ENCODE measurements at places on chromosomes 12 and 14.

GRCh38 chr14:96481731-96482314 is 20.4 kb upstream of the PAPOLA start:
- DNase-seq = no peak

- DNase-seq = no peak
Measured at GRCh38 chr12:123269395-123269892, 2.2 kb downstream of the CDK2AP1 start.

- no peak for DNase-seq
Measured at GRCh38 chr12:113643177-113643974, 171.7 kb upstream of the LHX5 start.

- DNase-seq = no peak
Measured at GRCh38 chr12:30973175-30973574, 46.6 kb downstream of the TSPAN11 start.

GRCh38 chr14:93648440-93649168 is 139.7 kb downstream of the PRIMA1 start:
- DNase-seq = no peak

GRCh38 chr12:15152868-15153267 is 68.3 kb downstream of the RERG start:
- no peak for DNase-seq

- no peak for DNase-seq
Measured at GRCh38 chr14:35369701-35370191, 34.8 kb downstream of the NFKBIA start.

- no peak for DNase-seq
Measured at GRCh38 chr14:36520601-36521525, 831 bp upstream of the NKX2-1 start.

DNA sequence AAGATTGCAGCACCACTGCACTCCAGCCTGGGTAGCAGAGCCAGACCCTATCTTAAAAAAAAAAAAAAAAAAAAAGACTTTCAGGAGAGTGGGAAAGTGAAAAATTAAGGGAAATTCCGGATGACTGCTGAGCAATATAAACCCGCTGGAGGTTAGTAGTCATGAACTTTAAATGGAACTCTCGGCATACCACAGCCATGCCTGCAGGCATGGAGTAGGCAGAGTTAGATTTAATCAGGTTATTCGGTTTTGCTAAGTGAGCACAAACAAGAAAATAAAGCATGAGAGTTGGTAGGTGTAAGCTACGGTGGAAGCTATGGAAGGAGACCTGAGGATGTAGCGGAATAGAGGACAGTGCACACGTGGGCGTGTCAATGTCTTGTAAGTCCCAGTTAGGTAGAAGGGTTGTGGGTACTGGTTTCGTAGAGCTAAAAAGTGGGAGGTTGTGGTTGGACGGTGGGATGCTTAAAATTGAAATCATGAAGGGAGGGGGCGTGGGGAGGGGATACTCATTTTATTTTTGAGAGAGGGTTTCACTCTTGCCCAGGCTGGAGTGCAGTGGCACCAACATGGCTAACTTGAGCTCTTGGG is 11.8 kb upstream of the TUBA1C start:
- DNase-seq = no peak

GRCh38 chr12:54368025-54368708 is 3.9 kb upstream of the GPR84 start:
- no peak for DNase-seq

DNA sequence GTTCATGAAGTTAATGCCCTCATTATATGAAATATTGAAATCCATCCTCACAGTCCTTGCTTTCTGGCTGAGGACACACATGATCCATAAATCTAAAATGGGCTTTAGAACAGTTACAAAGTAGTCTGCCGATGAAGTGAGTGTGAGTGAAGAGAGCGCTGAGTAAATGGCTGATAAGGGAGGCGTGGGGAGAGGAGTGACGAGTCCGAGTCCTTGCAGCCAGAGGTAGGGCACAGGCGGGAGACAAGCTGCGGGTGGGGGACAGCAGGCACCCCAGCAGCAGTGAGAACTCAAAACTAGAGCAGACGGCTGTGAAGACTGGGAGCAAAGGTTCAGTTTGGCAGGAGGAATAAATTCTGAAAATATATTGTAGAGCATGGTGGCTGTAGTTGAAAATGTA is 140.1 kb upstream of the ATP2B1 start:
- DNase-seq = no peak

- peak; percentile 67 for DNase-seq
Measured at GRCh38 chr14:92951912-92952471, 29.0 kb downstream of the CHGA start.

DNA sequence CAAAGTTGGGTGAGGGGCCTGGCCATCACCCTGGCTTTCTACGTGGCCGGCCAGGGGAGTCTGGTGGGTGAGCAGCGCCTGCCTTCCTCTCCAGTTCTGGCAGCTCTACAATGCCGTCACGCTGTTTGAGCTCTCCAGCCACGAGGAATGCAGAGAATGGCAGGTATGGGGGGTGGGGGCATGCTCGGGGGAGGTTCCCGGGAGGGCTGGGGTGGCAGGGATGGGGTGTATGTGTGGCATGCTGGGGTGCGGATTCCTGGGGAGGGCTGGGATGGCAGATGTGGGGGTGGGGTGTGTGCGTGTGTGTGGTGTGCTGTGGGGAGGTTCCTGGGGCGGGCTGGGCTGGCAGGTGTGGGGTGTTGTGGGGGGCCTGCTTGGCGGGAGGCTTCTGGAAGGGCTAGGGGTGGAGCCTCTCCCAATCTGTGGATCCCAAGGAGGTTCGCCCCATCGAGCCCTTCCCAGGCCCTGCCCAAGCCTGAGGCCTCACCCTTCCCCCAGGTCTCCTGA is 18.5 kb downstream of the RHOF start:
- DNase-seq = no peak

- no peak for DNase-seq
Measured at GRCh38 chr12:106329231-106329982, 26.9 kb downstream of the TCP11L2 start.

DNA sequence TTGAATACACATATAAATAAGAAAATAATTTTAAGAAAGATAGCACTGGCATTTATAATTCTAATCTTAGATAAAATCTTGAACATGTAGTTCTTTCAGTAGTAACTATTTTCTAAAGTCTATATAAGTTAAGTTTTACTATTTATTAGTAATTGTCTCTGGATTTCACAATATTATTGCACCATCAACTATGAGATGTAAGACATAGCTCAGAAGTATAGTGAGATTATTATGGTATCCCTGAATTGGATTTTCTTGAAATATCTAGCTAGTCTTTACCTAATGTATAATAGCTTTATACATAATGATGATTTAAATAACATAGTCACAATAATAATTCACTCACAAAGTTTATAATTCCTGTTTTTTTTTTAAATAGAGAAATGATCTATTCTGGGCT is 6.7 kb downstream of the CLEC12A start:
- DNase-seq = no peak

DNA sequence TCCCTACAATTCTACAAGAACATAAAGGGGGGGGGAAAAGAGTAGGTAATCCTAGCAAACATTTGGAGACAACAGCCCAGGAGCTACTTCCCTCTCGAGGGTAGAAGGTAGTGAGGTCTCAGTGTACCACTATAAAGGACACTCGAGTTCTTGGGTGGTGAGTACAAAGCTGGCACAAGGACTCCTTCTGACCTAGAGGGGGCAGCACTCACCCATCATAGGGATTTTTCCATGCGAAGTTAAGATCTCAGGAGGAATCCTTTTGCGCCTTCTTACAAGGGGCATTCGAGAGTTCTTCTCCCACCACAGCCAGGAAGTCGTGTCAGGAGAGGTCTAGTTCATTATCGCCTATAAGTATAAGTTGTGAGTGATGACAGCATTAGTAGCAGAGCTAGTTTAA is 200.2 kb upstream of the RBM19 start:
- DNase-seq = no peak

DNA sequence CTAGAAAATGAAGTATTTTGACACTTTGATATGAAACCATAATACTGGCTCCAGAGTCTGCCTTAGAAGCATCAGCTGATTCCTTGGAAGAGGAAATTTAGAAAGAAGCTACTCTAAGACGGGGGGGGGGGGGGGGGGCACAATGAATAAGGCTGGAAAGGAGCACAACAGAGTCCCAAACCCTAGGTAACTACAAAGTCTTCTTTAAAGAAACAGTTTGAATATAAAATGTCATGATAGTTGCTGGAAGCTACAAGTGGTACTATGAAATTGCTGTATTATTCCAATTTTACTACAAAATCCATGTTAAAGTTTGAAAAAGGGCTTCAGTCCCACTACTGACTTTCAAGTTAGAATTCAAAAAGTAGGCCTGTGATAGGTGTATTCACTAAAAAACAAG is 31.6 kb downstream of the CDK17 start:
- no peak for DNase-seq
